Inflammatory macrophage (primary cell): ENCODE measurements at places on chromosomes 16 and 17.

DNA sequence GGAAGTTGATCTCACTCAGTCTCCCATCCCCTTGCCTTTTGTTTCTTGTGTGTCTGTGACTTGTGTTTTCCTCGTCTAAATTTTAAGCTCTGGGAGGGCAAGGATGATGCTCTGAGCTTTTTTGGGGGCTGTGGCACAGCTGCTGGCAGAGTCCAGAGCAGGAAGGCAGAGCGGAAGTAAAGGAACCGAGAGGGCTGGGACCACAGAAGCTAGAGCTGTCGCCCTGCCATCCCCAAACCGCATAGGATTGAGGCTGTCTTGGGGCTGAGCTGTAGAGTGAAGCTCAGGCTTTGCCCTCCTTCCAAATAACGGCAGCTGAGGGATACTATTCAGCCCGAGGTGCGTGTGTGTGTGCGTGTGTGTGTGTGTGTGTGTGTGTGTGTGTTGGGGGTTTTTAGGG is 3.8 kb upstream of the DNAH2 start:
- DNase-seq, result no peak

- no peak for DNase-seq
These were observed 150.6 kb upstream of the ZFHX3 start for GRCh38 chr16:73198481-73198880.

DNA sequence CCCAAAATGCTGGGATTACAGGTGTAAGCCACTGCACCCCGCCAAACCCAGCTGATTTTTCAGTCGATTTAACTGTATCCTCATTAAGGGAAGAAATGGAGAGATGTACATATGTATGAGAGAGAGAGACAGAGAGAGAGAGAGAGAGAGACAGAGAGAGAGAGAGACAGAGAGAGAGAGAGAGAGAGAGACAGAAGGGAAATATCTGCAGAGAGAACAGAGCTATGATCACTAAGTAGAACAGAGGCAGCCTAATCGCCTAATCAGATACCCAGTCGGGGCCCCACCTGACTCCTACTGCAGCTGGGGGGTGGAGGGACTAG is 70.0 kb downstream of the RBBP6 start:
- no peak for DNase-seq

- DNase-seq, result no peak
These were observed 706.9 kb upstream of the SOX9 start for GRCh38 chr17:71413935-71414334.

GRCh38 chr17:63635787-63636186 is 13.6 kb downstream of the MAP3K3 start:
- DNase-seq, result no peak

DNA sequence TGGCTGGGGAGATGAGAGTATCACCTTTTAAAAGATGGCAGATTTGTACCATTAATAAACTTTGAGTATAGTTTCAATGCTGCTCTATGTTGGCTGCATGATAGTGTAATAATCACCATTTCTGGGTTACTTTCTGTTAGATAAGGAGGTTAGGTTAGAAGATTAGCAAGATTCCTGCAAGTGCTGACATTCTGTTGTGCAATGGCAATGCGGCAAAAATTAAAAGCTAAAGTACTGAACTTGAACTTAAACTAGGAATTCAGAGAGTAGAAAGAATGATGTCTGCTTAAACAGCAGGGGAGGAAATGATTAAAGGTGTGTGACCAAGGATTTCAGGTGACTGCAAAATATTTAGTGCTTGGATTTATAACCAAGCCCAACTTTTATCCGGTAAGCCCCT is 399.8 kb upstream of the MON1B start:
- no peak for DNase-seq

DNA sequence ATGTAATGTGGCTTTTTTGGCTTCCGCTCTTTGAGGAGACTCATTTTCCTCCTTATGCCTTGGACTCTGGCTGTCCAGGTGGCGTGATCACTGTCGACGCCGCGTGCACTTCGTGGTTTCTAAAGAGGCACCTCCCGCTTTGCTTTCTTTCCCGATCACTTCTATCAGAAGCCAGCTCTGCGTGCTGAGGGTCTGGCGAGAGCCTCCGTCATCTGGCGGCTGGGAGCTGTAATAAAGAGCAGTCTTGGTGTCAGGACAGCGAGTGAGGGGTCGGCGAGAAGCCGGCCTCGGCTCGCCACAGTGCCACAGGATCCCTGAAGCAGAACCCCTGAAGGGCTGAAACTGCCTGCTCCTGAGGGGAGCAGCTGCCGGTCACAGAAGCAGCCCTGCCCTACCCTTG is 7.4 kb downstream of the ZNF750 start:
- no peak for DNase-seq

DNA sequence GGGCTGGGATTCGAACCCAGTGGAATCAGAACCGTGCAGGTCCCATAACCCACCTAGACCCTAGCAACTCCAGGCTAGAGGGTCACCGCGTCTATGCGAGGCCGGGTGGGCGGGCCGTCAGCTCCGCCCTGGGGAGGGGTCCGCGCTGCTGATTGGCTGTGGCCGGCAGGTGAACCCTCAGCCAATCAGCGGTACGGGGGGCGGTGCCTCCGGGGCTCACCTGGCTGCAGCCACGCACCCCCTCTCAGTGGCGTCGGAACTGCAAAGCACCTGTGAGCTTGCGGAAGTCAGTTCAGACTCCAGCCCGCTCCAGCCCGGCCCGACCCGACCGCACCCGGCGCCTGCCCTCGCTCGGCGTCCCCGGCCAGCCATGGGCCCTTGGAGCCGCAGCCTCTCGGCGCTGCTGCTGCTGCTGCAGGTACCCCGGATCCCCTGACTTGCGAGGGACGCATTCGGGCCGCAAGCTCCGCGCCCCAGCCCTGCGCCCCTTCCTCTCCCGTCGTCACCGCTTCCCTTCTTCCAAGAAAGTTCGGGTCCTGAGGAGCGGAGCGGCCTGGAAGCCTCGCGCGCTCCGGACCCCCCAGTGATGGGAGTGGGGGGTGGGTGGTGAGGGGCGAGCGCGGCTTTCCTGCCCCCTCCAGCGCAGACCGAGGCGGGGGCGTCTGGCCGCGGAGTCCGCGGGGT is at the start of gene CDH1:
Gene CDH1, plus strand, starts transcription at position 247 of the 684 bp plus-strand sequence. Its CDS starts 124 bp downstream, at position 371.
- no peak for DNase-seq

GRCh38 chr17:64024781-64025731 is 4.6 kb upstream of the ICAM2 start:
- no peak for DNase-seq

DNA sequence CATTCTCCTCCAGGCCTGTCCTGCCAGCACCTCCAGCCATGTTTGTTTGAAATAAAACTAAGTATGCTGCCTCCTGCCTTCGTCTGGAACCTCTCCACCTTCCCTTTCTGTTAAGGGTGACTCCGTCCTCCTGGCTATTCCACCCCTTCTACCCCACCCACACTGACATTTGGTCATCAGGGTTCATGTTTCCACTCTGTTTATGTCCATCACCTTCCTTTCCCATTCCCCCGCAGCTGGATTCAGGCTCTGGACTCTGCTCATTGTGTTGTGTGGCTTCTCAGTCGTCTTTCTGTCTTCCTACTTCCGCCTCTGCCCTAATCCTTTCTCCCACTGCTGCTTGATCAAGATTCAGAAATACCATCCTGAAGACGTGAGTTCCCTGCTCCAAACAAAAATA is 28.6 kb downstream of the EPN2 start:
- DNase-seq, result no peak

- no peak for DNase-seq
These were observed 27.4 kb downstream of the BCO1 start for GRCh38 chr16:81265658-81266451.

DNA sequence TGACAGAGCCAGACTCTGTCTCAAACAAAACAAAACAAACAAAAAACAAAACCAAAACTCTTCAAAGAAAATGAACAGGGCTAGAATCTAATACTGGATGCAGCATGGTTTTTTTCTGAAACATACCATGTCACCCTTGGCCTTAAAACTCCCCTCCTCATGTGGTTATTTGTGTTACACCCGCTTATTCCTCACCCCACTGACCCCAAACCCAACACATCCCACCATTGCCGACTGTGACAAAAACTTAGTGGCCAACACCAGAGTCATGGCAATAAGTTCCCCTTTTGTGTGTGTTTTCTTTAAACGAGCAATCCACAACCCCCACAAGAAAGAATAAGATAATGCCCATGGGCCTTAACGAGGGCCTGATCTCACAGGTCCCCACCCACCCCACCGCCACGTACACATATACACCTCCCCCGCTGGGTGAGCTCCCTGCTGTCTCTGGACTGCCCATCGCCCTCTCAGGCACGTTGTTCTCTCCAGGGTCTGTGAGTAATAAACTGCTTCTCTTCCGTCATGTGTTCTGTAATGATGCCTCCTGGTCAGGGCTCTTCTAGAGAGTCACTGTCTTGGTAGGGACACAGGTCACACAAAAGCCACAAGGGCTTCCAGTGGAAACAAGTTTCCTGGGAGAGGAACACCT is 16.8 kb upstream of the ENGASE start:
- peak; percentile 39 for DNase-seq

DNA sequence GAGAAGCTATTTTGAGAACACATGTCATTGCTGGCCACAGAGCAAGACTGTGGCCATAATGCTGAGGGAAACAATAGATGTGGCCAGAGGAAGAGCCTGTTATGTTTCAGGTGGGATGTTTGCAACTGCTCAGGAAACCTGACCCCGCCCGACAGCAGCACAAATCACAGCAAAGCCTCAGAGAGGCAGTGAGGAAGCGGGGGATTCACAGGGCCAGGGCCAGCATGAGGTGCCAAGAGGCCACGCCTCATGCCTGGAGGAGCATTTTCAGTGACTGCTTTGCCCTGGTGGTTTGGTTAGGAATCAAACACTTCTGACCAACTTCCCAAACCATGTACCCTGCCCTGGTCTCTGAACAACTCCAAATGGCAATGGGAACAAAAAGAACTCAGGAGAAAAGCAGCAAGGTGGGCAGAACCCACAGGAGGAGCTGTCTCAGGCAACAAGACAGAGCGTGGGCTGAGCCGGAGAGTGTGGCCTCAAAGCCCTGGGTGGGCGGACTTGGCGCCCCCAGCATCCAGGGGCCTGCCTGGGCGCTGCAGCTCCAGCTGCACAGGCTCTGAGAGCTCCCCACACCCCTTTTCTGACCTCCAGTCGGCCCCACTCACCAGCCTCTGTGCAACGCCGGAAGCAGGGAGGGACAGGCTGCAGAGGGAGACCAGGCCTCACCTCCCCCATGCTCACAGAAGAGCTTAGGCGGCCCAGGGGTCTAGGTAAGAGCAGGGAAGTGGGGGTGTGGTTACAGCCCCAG is 20.6 kb downstream of the HIC1 start:
- DNase-seq, result no peak

DNA sequence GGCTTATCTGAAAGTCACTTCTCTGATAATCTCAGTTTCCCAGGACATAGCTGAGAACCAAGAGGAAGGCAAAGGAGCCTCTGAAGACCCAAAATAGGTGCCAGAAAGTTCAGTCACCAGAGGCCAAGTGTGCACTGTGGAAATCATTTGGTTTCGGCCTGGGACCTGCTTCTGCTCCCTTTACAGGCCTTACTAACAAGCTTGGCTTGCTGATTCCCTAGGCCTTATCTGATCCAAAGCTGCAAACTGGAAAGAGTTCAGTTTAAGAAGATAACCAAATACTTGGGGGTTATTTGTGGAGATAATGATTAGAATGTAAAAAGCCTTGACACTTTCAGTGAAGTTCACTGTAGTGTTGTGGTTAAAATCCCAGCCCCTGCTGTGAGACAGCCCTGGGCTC is 17.0 kb downstream of the ITGA3 start:
- no peak for DNase-seq
